Inflammatory macrophage (primary cell): ENCODE measurements at places on chromosomes 3 and 15.
A peak's percentile ranks its signal among the peaks of the same experiment; 100 is the strongest.

GRCh38 chr3:50186096-50186495 is 5.3 kb upstream of the GNAT1 start:
- DNase-seq, result no peak

DNA sequence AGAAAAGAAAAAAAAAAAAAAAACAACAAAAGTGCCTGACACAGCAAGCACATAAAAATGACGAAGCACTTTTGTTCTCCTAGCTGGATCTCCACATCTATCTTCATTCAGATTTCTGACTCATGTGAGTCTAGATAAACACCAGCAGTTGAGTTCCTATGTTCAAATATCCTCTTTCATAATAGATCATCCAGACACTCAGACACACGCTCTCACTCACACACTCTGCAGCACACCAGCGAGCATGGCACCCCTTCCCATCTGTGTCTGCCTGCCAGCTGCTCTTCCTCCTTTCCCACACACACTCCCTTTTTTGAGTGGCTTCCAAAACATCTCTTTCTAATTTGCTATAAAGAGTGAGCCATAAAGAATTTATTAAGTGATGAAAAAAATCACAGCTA is 19.8 kb upstream of the CELF6 start:
- peak; percentile 86 for DNase-seq

DNA sequence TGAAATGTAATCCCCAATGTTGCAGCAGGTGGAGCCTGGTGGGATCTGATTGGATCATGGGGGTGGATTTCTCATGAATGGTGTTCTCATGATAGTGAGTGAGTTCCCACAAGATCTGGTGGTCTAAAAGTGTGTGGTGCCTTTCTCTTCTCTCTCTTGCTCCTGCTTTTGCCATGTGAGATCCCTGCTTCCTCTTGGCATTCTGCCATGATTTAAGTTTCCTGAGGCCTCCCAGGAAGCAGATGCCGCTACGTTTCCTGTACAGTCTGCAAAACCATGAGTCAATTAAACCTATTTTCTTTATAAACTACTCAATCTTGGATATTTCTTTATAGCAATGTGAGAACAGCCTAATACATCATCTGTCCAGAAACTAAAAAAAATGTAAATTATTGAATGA is 298.3 kb downstream of the MEX3B start:
- DNase-seq, result peak; percentile 2

DNA sequence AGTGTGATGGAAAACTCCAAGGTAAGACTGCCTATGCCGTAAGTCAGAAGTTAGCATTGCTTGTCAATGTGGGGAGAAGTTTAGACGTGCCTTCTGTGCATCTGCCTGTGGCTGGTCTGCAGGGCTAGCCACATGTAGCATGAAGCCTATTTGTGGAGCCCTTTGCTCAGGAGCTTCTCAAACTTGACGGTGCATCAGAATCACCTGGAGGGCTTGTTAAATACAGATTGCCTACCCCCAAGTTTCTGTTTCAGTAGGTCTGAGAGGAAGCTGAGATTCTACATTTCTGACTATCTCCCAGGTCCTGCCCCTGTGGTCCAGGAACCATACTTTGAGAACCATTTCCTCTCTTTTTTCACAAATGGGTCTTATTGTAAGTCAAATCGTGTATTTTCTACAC is 292.1 kb upstream of the TPM1 start:
- no peak for DNase-seq

GRCh38 chr15:29401644-29402043 is 132.0 kb upstream of the NSMCE3 start:
- DNase-seq, result no peak

- DNase-seq, result no peak
Observed at GRCh38 chr3:151259664-151260063, 18.7 kb downstream of the P2RY14 start.

DNA sequence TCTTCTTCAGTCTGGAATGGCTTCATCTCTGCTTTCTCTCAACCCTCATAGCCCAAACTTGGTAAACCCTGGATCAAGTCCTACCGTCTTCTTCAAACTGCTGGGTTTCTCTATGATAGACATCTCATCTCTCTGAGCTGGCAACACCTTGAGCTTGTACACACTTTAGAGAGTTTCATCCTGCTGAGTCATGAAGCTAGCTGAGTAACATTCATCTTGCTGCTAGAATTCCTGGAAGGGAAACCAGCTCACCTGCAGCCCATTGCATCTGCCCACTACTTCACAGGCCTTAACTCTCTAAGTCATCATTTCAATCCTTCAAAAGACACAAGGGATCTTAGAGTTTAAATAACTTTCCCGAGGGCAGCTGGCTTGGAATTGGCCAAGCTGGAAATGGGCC is 175.5 kb upstream of the RORA start:
- no peak for DNase-seq

DNA sequence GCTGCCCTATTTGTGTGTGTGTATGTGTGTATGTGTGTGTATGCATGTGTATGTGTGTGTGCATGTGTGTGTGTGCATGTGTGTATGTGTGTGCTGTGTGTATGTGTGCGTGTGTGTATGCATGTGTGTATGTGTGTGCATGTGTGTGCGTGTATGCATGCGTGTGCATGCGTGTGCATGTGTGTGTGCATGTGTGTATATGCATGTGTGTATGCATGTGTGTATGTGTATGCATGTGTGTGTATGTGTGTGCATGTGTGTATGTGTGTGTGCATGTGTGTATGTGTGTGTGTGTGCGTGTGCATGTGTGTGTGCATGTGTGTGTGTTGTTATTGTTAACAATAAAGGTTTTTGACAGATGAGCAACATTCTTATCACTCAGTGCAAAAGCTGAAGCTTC is 110.8 kb upstream of the HES1 start:
- no peak for DNase-seq
